ENCODE measurements at places on chromosomes 11 and 22.

DNA sequence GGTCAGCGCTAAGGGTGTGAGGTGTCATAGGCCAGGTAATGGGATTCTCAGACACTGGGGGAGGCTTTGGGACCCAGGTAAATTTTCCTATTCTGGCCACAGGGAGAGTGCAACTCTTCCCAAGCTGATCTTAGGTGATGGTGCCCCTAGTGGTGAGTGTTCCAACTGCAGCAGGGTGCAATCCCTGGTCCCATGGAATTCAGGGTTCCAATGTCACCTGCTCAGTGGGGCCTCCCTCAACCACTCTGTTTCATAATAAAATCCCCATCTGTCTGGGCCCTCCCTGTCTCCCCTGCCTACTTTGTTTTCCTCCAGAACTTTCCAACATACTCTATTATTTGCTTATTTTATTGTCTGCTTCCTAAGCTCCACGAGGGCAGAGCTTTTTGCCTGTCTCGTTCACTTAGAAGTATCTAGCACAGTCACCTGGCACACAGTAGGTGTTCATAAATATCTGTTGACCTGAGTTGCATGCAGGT is 2.9 kb upstream of the SGSM1 start:
- DNase-seq: peak; percentile 38

GRCh38 chr11:46916286-46917108 is 1.9 kb downstream of the LRP4 start:
- DNase-seq: no peak

- no peak for DNase-seq
Observed at GRCh38 chr22:23743303-23743705, 7.6 kb downstream of the ZNF70 start.

- DNase-seq: no peak
Observed at GRCh38 chr11:117099696-117100095, 1.5 kb upstream of the SIK3 start.

GRCh38 chr11:1563697-1564534 is 8.2 kb downstream of the DUSP8 start:
- DNase-seq: no peak

Data from activated CD8-positive, alpha-beta memory T cell treated with anti-CD3 and anti-CD28 coated beads for 1 hour (primary cell).